ENCODE measurements at places on chromosomes 1 and 21.

DNA sequence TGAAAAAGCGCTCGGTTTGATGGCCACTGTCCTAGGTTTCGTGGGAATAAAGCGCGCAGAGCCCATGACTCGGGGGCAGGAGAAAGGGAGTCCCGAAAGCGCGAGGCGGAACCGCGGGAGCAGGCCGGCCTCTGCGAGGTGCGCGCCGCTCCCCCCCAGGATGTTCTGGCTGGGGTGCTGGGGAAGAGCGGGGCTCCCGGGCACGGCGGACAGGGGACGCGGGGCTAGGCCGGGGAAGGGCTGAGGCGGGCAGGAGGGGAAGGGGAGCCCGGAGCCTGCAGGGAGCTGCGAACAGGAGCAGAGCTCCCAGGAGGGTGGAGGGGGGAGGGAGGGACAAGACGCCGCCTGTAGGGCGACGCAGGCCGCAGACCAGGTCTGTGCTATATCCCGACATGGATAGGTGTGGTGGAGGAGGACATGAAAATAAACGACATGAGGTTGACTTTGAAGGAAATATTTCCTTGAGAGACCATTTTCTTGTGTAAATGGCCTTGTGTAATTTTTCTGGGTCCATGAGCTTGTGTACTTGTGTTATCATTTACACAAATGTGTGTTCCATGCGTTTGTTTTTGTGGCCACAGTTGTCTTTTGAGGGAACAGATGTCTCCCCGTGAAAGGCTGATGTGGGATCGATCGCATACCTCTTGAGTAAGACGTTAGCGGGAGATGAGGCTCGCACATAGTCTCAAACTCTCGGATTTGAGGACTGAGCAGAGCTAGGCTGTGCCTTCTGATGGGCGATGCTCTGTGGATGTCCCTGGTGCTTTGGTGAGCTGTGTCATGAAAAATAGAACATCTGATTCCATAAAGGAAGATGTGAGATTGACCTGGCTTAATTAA lies 1.3 kb downstream of the PCNT start:
- peak; percentile 22 for DNase-seq

- DNase-seq, result no peak
These were observed 36.9 kb upstream of the CTBS start for GRCh38 chr1:84611091-84611490.

- no peak for DNase-seq
These were observed 53.6 kb upstream of the AJAP1 start for GRCh38 chr1:4600615-4601460.

GRCh38 chr1:226981838-226982237 lies 41.7 kb downstream of the COQ8A start:
- no peak for DNase-seq

- DNase-seq, result no peak
These were observed 3.2 kb downstream of the PLEKHO1 start for GRCh38 chr1:150152772-150153456.

- DNase-seq, result no peak
These were observed 163.2 kb downstream of the GALNT2 start for GRCh38 chr1:230230273-230230672.

GRCh38 chr1:214404571-214405213 lies 123.7 kb downstream of the SMYD2 start:
- no peak for DNase-seq

GRCh38 chr21:15004721-15005370 lies 60.0 kb downstream of the NRIP1 start:
- no peak for DNase-seq

- DNase-seq, result no peak
These were observed 31.1 kb downstream of the AKT3 start for GRCh38 chr1:243818978-243819377.

DNA sequence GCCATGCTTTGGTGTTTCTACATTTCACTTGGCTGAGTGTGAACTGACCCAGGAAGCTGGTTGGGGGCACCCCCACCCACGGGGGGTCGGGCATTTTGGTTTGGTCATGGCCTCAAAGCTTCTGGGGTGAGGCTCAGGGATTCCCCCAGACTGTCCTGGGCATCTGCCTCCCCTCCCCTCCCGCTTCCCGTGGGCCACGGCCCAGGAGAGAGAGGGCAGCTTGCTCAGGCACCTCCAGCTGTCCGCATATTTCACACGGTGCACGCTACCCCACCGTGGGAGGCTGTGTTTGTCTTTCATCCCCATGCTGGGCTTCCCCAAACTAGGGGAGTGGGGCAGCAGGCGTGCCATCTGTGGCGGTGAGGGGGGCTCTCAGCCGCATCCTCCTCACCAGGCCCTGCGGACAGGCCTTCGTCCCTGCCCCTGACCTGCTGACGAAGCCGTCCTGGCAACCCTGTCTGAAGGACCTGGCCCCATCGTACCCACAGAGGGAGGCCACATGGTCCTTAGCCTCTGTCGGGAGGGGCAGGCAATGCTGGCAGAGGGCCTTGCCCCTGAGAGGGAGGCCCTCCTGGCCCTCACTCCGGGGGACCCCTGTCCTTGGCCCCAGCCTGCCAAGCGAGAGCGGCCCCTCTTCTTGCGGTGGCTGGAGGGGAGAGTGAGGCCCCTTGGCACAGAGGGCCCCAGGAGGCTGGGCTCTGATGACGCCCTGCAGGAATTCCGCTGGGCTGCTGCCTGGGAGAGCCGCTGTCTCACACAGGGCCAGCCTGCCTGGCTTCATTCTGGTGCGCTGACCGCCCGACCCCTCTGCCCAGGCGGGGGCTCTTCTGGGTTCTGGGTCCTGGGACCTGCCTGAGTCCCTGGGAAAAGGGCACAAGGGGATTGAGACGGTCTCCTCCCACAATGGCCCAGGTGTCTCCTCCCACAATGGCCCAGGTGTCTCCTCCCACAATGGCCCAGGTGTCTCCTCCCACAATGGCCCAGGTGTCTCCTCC lies 22.1 kb downstream of the TP73 start:
- no peak for DNase-seq

GRCh38 chr1:76494807-76495206 lies 372.5 kb upstream of the ST6GALNAC5 start:
- no peak for DNase-seq

All from activated effector memory CD4-positive, alpha-beta T cell treated with Interleukin-2 at 50 U/mL for 16 hours (primary cell).